Muscle of arm (tissue), 14 donors: ENCODE measurements at places on chromosomes 13 and 19. TPM values are rescaled to one million over a fixed set of nuclear protein-coding genes. Genes with fewer than 3 reads are reported as not detected.

RGL3 gene
- 0.56 TPM for polyA plus RNA-seq

DNA sequence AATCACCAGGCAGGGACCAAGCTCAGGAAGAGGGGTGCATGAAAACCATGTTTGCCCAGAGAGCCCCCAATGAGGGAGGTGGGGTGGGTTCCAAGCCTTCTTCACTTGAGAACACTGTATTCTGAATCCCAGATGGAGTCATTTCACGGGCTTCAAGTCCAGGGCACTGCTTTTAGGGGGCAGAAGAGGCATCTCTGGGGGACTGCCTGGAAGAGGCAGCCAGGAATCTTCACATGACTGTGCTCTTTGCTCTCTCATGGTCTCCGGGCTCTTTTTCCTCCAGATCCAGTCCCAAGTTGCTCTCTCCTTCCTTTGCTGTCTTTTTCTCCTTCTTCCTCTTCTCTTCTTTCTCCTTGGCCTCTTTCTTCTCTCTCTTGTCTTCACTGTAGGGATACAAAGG lies 5.7 kb downstream of the SMIM24 start:
- DNase-seq, result no peak

PLEKHA4 gene
- not detected for polyA plus RNA-seq

DNA sequence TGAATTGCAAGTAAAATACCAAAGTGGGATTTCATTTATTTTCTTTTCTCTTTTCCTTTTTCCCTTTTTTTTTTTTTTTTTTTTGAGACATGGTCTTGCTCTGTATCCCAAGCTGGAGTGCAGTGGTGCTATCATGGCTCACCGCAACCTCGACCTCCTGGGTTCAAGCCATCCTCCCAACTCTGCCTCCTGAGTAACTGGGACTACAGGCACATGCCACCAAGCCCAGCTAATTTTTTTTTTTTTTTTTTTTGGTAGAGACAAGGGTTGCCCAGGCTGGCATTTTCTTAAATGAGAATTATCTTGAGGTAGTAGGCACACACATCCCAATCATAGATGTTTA lies 68.5 kb upstream of the GPR183 start:
- DNase-seq, result no peak

CEBPA gene
- polyA plus RNA-seq, result 4.3 TPM

GRCh38 chr19:30206187-30206586 lies 166.0 kb upstream of the ZNF536 start:
- DNase-seq, result no peak

GRCh38 chr13:39159846-39160370 lies 121.7 kb downstream of the NHLRC3 start:
- DNase-seq, result no peak

LGALS13 gene
- not detected for polyA plus RNA-seq

CERS1 gene
- 40.1 TPM for polyA plus RNA-seq

PROZ gene
- polyA plus RNA-seq, result not detected
